Common myeloid progenitor, CD34-positive (primary cell): ENCODE measurements at places on chromosomes 3 and 15.

DNA sequence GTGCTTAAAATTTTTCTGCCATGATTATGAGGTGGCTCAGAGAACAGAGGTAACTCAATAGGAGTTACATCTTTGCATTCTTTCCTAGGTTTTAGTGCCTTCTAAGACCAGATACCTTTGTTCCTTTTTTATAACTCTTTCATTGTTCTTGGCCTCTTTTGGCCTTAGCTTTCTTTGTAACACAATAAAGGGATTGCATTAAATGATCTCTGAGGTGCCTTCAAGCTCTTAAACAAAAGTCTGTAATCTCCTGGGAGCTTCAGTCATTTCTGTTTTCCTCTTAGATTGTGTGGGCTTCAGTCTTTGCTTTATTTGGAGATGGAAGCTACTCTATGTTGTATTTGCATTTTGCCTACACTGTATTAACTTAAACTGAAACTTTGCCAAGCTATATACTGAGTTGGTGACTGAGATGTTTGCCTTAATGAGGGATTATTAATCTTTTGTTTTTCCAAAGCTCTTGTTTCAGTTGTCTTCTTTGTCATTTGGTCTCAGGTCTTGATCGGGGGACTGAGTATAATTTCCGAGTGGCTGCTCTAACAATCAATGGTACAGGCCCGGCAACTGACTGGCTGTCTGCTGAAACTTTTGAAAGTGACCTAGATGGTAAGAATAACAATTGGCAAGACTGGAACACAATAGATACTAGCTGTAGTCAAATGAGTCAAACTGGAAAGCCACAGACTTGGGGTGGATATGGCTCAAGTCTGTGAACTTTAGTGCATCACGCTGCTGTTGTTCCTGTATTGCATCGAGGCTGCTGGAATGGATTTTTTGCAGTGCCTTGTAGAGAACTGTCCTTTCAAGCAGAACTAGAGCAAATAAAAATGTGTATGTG, 110.3 kb downstream of the HCN4 start:
- DNase-seq: no peak
- no peak overlapping the region for H3K4me3 ChIP-seq
- H3K36me3 ChIP-seq: no peaks in the 10 kb centered on the region

GRCh38 chr3:141368062-141368924, at the start of gene ZBTB38:
Gene ZBTB38, plus strand, starts transcription at chr3:141368504. Its CDS starts 73,885 bp downstream, at chr3:141442389.
- H3K4me3 ChIP-seq: peak within 1 kb of the TSS; percentile 6
- no peaks in the 10 kb centered on the region for H3K36me3 ChIP-seq
- peaks cover 6% of the 10 kb centered on the region for H3K4me1 ChIP-seq
- peak; percentile 31 for DNase-seq
- H3K27me3 ChIP-seq: no peaks in the 10 kb centered on the region

- no peak overlapping the region for H3K27ac ChIP-seq
- no peaks in the 10 kb centered on the region for H3K4me1 ChIP-seq
- no peak for DNase-seq
- H3K36me3 ChIP-seq: no peaks in the 10 kb centered on the region
- no peak overlapping the region for H3K4me3 ChIP-seq
Observed at GRCh38 chr3:81451611-81452010, 309.8 kb downstream of the GBE1 start.

GRCh38 chr15:59862191-59863155, 141.6 kb upstream of the FOXB1 start:
- no peaks in the 10 kb centered on the region for H3K27me3 ChIP-seq
- no peak for DNase-seq
- H3K4me1 ChIP-seq: no peaks in the 10 kb centered on the region
- H3K27ac ChIP-seq: no peak overlapping the region
- no peaks in the 10 kb centered on the region for H3K36me3 ChIP-seq

DNA sequence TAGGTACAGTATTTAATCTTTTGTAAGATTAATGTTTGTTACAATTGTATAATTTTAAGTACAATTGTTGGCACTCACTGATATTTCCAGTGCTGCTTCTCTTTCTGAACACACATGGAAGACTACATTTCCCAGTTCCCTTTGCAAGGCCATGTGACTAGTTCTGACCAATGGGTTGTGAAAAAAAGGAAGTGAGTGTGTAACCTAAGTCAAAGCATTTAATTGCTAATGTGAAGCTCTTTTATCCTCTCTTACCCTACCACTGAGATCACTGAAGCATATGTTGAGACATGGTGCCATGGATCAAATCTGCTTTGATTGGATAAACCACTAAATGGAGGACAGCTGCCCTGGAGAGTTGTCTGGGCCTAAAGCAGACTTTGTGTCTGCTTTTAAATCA, 83.9 kb upstream of the PLXND1 start:
- H3K4me1 ChIP-seq: peaks cover 5% of the 10 kb centered on the region
- H3K36me3 ChIP-seq: no peaks in the 10 kb centered on the region
- H3K27ac ChIP-seq: no peak overlapping the region
- DNase-seq: peak; percentile 77
- H3K4me3 ChIP-seq: no peak overlapping the region

GRCh38 chr3:195207056-195207455, 63.9 kb downstream of the XXYLT1 start:
- DNase-seq: no peak
- no peak overlapping the region for H3K4me3 ChIP-seq
- H3K36me3 ChIP-seq: peaks cover 2% of the 10 kb centered on the region
- no peaks in the 10 kb centered on the region for H3K27me3 ChIP-seq
- peaks cover 52% of the 10 kb centered on the region for H3K4me1 ChIP-seq
- H3K27ac ChIP-seq: no peak overlapping the region

GRCh38 chr15:99365242-99365641, 114.0 kb downstream of the LRRC28 start:
- peaks cover 6% of the 10 kb centered on the region for H3K4me1 ChIP-seq
- peak; percentile 88 for DNase-seq
- H3K27me3 ChIP-seq: no peaks in the 10 kb centered on the region
- H3K4me3 ChIP-seq: no peak overlapping the region
- no peak overlapping the region for H3K27ac ChIP-seq

DNA sequence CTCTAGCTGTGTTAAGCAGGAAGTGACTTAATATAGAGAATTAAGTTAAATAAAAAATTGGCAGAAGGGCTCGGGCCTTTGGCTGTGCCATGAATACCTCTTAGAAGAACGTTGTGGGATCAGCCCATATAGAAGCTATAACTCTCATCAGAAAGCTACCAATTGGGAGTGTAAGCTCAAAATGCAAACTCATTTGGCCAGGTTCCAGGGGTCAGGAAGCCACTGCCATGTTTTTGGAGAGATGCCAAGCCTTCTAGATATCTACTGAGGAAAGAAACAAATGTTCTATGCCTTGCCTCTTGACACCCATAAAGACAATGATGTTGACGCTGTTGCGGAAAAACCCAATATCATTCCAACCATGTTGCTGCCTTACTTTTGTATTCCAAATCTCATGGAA, 475.2 kb upstream of the TGFBR2 start:
- no peaks in the 10 kb centered on the region for H3K36me3 ChIP-seq
- no peak for DNase-seq
- H3K27ac ChIP-seq: no peak overlapping the region
- H3K4me3 ChIP-seq: no peak overlapping the region

- H3K4me1 ChIP-seq: peaks cover 96% of the 10 kb centered on the region
- H3K4me3 ChIP-seq: peak overlapping the region; percentile 54
- H3K27me3 ChIP-seq: no peaks in the 10 kb centered on the region
- H3K36me3 ChIP-seq: no peaks in the 10 kb centered on the region
- peak overlapping the region; percentile 62 for H3K27ac ChIP-seq
Observed at GRCh38 chr15:42608110-42608531, 32.7 kb downstream of the STARD9 start.

- no peak overlapping the region for H3K27ac ChIP-seq
- no peak overlapping the region for H3K4me3 ChIP-seq
- H3K4me1 ChIP-seq: no peaks in the 10 kb centered on the region
- DNase-seq: no peak
- H3K27me3 ChIP-seq: no peaks in the 10 kb centered on the region
- H3K36me3 ChIP-seq: peaks cover 51% of the 10 kb centered on the region
Observed at GRCh38 chr15:50977162-50977561, 68.7 kb downstream of the AP4E1 start.

DNA sequence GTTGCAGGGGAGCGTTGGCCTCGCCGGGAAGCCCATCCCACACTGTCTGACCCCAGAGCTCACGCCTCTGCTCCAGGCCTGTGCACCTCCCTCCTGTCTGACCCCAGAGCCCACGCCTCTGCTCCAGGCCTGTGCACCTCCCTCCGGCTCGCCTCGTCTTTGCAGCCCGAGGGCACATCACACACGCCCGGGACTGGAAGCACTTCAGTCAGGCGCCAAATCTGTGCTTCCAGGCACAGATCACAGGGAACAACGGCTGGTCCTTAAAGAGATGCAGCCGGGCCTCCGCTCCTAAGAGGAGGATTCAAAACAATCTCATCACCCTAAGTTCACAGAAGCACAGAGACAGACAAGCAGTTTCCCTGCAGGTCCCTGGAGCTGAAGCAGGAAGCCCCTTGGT, 103.0 kb upstream of the RPL32 start:
- H3K36me3 ChIP-seq: peaks cover 6% of the 10 kb centered on the region
- no peak for DNase-seq

GRCh38 chr15:66873856-66874255, 171.8 kb downstream of the SMAD6 start:
- H3K27ac ChIP-seq: no peak overlapping the region
- peaks cover 6% of the 10 kb centered on the region for H3K4me1 ChIP-seq
- H3K4me3 ChIP-seq: no peak overlapping the region
- no peaks in the 10 kb centered on the region for H3K36me3 ChIP-seq

GRCh38 chr3:141797819-141798447, 34.7 kb downstream of the GRK7 start:
- peak overlapping the region; percentile 40 for H3K4me3 ChIP-seq
- DNase-seq: no peak
- peaks cover 7% of the 10 kb centered on the region for H3K4me1 ChIP-seq

DNA sequence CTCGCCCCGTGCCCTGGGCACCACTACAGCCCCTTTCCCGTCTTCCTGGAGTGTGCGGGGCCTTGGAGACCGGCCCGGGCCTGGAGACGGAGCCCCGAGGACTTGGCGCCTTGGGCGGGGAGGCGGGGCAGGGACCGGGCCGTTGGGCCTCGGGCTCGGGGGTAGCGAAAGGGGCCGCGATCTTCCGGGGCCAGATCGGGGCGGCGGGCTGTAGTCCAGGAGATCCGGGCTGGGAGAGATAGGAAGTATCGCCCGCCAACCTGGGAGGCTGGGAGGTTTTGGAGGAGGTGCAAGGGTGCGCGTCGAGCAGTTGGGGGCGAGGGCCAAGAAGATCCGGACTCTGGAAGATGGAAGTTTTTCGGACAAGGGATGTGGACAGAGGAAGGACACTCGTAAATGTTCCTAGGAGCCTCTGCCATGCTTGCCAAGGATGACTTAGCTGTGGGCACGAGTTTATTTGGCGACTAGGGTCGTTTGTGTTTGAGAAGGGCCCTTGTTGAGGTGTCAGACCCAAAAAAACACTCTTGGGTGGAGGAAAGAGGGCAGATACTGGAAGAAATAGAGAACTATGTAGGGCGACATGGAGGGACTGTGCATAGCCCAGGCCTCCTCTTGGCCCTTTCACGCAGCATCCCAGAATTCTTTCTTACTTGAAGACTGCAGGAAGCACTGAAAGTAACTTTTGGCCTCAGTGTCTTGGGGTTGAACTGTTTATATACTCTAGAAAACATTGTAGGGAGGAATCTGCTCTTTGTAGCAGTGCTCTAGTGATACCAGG, 712 bp downstream of the RTF1 start:
- peak overlapping the region; percentile 99 for H3K4me3 ChIP-seq
- no peaks in the 10 kb centered on the region for H3K36me3 ChIP-seq
- H3K27ac ChIP-seq: peak overlapping the region; percentile 75
- no peaks in the 10 kb centered on the region for H3K27me3 ChIP-seq
